ENCODE measurements at places on chromosomes 7 and 10.

DNA sequence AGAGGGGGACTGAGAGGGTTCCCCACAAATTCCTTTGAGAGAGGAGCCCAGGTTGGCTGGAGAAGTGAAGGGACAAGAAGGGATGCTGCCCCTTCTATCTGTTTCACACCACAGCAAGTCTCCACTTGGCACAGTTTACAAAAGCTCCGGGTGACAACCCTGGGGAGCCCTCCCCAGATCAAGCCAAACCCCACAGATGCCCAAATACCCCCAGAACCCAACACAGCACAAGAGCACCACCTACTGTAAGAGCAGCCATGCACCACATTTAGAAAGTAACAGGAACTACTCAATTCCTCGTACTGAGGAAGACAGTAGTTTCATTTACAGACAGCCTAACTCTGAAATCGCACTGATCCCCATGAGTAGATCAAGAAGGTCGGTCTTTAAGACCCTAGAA is 67.8 kb upstream of the ATP6V0A4 start:
- DNase-seq, result peak; percentile 49

DNA sequence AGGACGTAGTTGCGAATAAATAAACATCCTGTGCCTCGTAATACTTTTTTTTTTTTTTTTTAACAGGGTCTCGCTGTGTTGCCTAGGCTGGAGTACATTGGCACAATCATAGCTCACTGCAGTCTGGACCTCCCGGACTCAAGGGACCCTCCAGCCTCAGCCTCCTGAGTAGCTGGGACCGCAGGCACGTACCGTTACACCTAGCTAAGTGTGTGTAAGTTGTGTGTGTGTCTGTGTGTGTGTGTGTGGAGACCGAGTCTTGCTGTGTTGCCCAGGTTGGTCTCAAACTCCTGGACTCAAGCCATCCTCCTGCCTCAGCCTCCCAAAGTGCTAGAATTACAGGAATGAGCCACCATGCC is 573 bp upstream of the PON2 start:
- no peak for DNase-seq

GRCh38 chr7:89028319-89028718 is 232.8 kb upstream of the TEX47 start:
- DNase-seq, result no peak

GRCh38 chr7:17434841-17435692 is 136.6 kb downstream of the AHR start:
- DNase-seq, result no peak

GRCh38 chr10:126564326-126564888 is 106.1 kb downstream of the C10orf90 start:
- no peak for DNase-seq

- no peak for DNase-seq
Observed at GRCh38 chr10:61317706-61318105, 135.5 kb downstream of the TMEM26 start.

DNA sequence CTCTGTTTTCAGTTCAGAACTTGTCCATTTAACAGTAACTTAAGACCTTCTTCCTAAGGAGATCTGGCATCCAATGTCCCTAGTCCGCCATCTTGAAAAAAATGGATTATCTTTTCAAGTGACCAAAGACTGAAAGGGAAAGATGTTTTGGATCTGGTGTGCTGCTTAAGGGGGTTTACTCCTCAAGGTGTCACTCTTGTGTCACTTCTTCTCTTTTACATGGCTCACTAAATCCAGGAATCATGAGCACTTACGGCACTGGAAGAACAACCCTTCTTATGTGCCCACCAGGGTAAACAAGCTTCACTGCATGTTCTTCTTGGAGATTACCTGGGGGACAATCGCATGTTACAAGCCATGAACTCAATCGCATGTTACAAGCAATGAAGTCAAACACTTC is 43.7 kb downstream of the ANXA8 start:
- no peak for DNase-seq

- no peak for DNase-seq
Observed at GRCh38 chr10:127889605-127890195, 3.0 kb downstream of the CLRN3 start.

DNA sequence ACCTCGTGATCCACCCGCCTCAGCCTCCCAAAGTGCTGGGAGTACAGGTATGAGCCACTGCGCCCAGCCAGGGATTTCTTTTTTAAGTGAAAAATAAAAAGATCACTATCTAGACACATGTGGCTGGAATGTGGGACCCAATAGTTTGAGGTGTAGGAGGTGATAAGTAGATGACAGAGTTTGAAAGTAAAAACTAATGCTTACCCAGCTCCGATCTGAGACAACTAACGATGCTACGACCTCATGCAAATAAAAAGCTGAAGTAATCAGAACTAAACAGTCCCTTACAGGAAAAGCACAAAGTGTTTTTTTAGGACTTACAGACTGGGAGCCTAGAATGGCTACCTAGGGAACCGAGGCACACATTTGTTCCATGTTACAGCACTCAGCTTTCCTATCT is 23.0 kb downstream of the PCGF6 start:
- no peak for DNase-seq

GRCh38 chr7:138880881-138881578 is 83.0 kb upstream of the ATP6V0A4 start:
- DNase-seq, result peak; percentile 21

- no peak for DNase-seq
Observed at GRCh38 chr7:30159163-30159562, 24.4 kb downstream of the MTURN start.

- DNase-seq, result peak; percentile 44
Observed at GRCh38 chr10:110077436-110078130, 69.8 kb downstream of the ADD3 start.

GRCh38 chr7:22681312-22681711 is 45.7 kb upstream of the IL6 start:
- DNase-seq, result no peak

GRCh38 chr10:119893074-119893473 is 544 bp downstream of the SEC23IP start:
- DNase-seq, result no peak

- DNase-seq, result no peak
Observed at GRCh38 chr7:146670532-146670931, 553.9 kb downstream of the CNTNAP2 start.

GRCh38 chr7:50339990-50340500 is 35.5 kb downstream of the IKZF1 start:
- peak; percentile 95 for DNase-seq

- DNase-seq, result no peak
Observed at GRCh38 chr7:14761510-14762296, 140.8 kb downstream of the DGKB start.

Data from hematopoietic multipotent progenitor cell treated with erythropoietin and hydrocortisone succinate and interleukin-3 and kit ligand, for 8 days (in vitro differentiated cells).